ENCODE measurements at places on chromosomes 4 and X.

GRCh38 chr4:11824566-11824965, 395.9 kb upstream of the HS3ST1 start:
- ATAC-seq, result no peak

GRCh38 chr4:155403886-155404285, 27.1 kb upstream of the MAP9 start:
- ATAC-seq, result no peak

DNA sequence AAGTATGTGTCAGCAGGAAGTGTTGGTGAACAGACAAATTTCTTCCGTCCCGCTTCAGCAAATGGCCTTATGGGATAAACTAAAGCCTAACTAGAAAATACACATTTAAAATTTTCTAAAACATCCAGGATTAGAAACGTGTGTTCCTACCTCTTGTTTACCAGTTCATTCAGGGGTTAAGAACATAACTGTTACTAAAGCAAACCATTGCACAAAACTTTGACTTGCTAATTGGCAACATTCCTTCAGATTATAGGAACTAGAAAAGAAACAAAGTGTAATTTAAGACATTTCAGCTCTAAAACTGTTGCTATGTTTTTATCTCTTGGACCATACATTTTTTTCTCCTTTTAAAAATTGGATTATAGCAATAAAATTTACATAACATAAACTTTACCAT, 39.5 kb upstream of the CXCL13 start:
- ATAC-seq, result no peak

GRCh38 chrX:81390237-81390636, 188.3 kb downstream of the SH3BGRL start:
- ATAC-seq, result no peak

DNA sequence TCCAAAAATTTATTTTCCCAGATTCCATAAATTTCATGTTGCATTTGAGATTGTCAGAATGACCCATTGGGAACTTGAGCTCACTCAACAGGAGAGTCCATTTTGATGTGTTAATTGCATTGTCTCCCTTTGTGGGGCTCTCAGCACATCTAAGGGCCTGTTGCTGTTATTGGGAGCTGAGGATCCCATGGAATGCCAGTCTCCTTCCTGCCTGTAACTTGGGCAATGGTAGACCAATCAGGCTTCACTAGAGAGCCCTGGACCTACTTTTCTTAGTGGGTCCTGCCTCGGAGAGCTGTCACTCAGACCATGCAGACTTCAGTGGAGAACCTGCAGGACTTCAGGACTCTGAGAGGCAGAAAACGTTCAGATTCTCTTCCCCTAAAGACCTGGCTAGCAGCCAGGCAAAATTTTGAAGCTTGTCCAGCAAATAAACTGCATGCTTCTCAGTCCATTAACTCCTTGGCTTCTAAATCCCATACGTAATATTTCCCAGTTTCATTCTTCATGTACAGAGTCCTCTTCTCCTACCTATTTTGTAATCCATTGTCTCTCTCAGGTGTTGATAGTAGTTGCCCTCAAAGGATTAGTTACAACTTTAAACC, 25.1 kb downstream of the OCRL start:
- ATAC-seq, result no peak

DNA sequence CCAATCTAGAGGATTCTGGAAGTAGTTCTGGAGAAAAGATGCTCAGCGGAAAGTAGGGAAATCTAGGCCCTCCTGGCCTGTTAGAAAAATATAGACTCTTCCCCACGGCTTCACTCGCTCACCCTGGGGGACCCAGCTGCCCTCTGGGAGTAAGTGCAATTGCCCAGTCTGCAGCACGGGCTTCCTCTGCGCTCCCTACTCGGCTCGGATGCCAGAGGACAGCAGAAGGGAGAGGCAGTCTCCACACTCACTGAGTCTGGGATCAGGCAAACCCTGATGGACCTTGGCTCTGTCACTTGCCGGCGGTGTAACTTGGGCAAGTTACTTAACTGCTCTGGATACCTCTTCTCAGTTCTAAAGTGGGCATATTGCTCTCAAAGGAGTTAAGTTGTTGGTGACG, 2.1 kb downstream of the SHISA3 start:
- no peak for ATAC-seq

- no peak for ATAC-seq
Measured at GRCh38 chrX:17559728-17560379, 177.4 kb upstream of the SCML1 start.

DNA sequence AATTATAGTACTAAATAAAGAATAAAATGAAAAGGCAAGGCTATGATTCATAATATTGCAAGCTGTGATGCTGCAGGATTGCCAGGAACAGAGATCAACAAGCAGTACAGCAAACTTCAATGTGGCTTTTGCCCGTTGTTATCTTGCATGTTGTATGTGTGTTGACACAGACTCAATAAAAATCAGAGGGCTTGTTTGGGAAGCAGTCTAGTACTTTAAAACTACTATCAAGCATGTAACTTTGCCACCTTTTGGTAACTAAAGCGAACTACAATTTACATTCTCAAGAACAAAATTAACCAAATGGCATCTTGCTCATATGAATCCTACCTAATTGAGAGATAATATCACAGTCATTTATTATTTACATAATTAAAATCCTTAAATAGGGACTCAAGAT, 79.8 kb upstream of the GPM6A start:
- ATAC-seq, result no peak

DNA sequence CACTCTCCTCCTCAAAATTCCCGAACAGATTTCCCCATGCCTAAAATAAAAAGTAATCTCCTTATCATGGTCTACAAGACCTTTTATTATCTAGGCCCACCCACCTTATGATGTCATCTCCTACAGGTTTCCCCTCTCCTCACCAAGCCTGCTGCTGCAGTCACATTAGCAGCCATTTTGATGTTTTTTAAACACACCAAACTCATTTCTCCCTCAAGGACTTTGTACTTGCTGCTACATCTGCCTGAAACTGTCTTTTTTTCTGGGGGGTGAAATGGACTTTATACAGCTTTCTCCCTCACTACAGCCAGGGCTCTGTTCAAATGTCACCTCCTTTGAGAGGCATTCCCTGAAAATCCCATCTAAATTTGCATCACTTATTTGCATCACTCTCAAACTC, 90.2 kb upstream of the TAB3 start:
- no peak for ATAC-seq

DNA sequence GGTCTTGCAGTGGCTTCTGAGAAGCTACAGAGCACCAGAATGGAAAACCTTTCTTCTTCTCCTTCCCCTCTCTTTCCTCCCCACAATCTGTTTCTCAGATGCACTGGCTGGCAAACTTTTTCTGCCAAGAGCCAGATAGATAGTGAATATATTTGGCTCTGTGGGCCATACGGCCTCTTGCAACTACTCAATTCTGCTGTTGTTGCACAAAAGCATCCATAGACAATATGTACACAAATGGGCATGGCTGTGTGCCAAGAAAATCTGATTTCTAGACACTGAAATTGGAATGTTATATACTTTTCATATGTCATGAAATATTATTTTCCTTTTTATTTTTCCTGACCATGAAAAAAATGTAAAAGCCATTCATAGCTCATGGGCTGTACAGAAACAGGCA, 3.1 kb downstream of the PHEX start:
- no peak for ATAC-seq

DNA sequence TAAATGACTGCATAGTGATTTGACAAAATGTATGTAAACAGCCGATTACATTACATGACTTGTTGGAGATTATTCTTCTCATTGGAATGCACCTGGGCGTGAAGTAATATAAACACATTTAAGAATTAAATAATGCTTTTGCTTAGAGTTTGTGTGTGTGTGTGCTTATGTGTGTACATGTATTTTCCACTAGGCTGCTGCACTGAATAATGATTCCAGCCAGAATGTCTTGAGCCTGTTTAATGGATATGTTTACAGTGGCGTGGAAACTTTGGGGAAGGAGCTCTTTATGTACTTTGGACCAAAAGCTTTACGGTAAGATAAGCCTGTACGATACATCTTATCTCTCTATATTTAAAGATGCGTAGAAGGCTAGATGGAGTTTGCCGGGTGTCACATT, 12.6 kb downstream of the NEIL3 start:
- no peak for ATAC-seq
